ENCODE measurements at places on chromosomes 12 and 14.

GRCh38 chr12:6279256-6279628 lies 31.2 kb upstream of the PLEKHG6 start:
- no peak for DNase-seq

DNA sequence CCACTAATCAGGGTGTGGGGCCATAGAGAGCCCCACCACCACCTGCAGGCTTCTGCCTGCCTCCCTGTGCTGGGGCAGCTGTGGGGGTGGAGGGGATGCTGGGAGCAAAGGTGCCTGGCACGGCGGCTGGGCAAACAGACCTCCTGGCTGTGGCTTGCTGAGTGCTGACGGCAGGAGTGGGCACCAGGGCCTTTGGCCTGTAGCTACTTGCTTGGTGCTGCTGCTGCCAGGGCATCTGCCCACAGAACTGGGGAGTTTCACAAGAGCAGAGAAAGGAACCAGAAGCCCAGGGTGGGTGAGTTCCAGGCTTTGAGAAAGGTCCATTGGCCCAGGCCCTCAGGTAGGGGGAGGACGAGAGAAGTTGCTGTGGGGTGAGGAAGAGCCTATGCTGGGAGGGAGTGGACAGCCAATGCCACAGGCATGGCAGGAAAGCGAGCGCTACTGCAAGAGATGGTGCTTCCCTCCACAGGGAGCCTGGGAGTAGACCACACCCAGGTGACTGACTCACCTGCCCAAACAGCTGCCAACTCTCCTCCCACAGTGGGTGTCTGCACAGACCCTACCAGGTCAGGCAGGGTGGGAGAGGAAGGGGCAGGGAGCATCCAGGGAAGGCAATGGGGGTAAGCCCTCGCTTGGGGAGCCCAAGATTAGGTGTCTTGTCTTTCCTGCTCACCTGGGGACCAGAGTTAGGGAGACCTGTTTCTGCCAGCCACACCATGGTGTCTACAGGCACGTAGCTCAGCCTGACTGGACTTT lies 39.0 kb upstream of the HDAC7 start:
- DNase-seq = no peak

DNA sequence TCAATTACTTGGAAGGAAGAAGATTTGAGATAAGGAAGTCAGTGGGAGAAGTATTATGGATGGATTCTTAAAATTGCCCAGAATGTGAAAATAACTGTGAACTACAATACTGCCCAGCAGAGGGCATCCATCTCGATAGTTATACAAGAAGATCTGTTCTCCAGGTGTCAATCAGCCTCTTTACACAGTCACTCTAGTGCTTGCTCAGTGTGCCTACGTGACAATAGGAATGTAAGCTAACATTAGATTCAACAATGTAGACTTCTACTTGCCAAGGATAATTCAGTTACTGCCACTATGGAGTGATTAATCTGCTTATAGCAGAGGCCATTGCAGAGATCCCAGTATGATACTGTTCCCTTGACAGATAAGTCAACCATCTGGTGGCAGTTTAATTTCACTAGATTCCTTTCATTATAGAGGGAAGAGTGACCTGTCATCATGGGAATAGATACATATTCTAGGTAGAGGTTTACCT lies 10.6 kb upstream of the MAP4K5 start:
- peak; percentile 10 for DNase-seq

GRCh38 chr12:100422646-100423045 lies 51.0 kb upstream of the NR1H4 start:
- DNase-seq = no peak

DNA sequence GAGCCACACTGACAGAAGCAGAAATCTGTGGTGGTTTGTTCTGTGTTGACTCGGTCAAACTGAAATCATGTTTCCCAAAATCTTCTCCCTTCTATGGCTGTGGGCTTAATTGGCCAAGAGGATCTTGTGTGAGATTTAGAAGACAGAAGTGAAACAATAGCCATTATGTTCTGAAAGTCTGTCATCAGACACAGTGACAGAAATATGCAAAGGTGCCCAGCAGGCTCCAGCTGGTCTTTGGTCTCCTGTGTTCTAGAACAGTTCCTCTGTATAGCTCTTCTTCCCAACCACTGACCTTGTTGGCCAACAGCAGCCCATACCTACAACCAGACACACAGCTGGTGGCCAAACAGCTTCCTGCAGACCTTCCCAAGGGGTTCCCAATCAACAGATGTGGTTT lies 25.0 kb upstream of the COCH start:
- no peak for DNase-seq

DNA sequence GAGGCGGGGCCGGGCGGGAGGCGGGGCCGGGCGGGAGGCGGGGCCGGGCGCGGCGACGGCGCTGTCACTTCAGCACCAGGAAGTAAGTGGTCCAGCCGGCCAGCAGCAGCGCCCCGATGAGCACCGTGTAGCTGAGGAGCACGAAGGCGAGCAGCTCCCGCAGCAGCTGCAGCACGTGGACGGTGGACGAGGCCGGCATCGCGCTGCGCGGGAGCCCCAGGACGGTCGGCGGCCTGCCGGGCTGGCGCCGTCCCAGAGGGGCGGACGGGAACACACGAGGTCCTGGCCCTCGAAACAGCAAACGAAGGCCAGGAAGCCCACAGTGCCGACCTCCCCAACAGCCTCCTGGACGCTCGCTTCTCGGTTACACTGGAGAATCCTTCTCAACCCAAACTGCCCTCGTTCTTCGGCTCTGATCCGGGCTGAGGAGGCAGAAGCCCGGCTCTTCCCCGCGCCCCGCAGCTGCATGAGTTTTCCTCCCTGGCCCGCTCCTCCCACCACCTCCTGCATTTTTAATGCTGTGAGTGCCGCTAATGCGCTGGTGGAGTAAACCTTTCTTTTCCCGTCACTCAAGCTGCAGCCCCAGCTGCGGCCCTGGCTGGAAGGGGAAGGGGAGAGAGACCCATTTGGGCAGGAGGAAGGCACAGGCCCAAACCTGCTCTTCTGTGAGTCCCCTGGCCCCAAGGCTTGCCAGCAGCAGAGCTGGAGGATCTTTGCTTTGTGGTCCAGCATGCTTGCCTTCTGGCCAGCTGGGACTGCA lies 694 bp upstream of the DIABLO start:
- no peak for DNase-seq

- DNase-seq = no peak
Measured at GRCh38 chr14:54040846-54041245, 84.2 kb upstream of the BMP4 start.

- DNase-seq = no peak
Measured at GRCh38 chr14:21589317-21589716, 9.4 kb upstream of the OR10G3 start.

DNA sequence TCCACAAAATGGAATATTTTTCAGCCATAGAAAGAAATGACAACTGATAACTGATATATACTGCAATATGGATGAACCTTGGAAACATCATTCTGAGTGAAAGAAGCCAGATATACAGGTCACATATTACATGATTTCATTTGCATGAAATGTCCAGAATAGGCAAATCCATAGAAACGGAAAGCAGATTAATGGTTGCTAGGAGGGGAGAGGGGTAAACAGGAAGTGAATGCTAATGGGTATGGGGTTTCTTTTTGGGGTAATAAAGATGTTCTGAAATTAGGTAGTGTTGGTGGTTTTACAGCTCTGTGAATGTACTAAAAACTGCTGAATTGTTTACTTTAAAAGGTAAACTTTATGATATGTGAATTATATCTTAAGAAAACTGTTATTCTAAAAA lies 6.5 kb downstream of the RAD51AP1 start:
- no peak for DNase-seq

GRCh38 chr14:60509438-60510253 lies 700 bp downstream of the SIX6 start:
- DNase-seq = no peak

DNA sequence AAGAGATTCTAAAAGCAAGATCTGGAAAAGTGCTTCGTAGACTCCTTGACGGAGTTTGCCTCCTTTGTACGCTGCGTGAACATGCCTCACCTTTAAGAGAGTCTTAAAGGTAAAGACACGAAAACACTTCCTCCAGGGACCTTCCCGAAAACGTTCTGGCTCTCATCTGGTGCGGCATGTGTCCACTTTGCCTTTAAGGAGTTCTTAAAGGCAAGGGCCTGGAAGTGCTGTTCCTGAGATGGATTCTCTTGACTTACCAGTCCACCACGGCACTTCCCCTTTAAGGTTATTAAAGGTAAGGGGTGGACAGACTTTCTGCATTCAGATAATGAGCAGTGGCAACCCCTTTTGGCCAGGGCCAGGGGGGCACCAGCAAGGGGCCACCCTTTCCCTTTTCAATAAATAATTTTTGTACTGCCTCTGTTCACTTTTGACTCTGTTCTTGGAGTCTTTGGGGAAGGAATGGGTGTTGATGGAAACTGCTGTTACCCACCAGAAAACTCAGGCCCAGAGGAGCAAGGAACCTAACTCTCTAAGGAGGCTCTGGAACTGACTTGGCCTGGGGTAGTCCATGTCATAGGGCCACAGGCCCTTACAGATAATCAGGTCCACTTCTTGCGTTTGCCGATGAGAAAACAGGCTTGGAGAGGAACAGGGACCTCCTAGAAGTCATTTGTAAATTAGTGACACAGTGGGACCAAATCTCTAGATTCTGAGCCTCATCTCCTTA lies 4.4 kb downstream of the REM2 start:
- DNase-seq = peak; percentile 19

DNA sequence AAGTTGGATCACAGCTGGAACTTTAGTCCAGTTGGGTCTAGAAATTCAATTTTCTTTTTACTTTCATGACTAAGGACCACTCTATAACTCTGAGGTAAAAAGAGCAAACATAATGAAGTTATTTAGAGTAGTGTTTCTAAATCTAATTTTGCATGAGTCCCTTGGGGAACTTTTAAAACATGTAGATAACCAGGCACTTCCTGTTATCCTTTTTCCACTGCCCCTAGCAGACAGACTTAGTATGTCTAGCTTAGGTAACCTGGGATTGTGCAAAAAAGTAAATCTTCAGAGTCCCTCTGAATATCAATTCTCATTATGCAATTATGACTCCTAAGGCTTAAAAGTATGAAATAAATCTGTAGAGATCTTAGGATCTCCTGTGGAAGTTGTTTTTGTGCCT lies 371.2 kb downstream of the DIO2 start:
- no peak for DNase-seq

DNA sequence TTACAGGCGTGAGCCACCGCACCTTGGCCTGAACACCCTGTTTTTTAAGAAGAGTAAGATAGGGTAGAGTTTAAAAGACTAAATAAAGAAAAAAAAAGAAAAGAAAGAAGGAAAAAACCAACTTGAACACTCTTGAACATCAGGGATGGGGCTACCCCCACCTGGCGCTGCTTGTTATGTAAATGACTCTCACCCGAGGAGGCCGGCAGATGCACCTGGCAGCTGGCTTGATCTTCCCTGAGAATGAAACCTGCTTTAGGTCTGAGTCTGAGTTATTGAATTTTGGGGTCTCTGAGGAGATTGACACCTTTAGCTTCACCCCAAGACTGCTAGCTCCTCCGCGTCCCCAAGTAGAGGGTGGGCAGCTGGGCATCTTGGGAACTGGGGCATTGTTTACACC lies 15.5 kb upstream of the MEG3 start:
- no peak for DNase-seq

DNA sequence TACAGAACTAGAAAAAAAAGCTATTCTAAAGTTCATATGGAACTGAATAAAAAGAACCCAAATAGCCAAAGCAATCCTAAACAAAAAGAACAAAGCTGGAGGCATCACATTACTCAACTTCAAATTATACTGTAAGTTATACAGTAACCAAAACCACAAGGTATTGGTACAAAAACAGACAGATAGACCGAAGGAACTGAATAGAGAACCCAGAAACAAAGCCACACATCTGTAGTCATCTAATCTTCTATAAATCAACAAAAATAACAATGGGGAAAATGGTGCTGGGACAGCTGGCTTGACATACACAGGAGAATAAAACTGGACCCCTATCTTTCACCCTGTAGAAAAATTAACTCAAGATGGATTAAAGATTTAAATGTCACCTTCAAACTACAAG lies 38.1 kb upstream of the CMKLR1 start:
- no peak for DNase-seq

GRCh38 chr12:65761301-65761700 lies 63.0 kb upstream of the HMGA2 start:
- DNase-seq = no peak

DNA sequence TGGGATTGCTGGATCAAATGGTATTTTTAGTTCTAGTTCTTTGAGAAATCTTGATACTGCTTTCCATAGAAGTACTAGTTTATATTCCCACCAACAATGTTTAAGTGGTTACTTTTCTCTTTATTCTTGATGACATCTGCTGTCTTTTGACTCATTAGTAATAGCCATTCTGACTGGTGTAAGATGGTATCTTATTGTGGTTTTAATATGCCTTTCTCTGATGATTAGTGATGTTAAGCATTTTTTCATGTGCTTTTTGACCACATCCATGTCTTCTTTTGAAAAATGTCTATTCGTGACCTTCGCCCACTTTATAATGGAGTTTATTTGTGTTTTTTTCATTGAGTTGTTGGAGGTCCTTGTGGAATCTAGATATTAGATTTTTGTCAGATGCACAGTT lies 865.7 kb downstream of the SLC6A15 start:
- DNase-seq = no peak

GRCh38 chr12:50508970-50509663 lies 4.3 kb downstream of the DIP2B start:
- DNase-seq = no peak

GRCh38 chr12:104218935-104219334 lies 3.4 kb downstream of the TXNRD1 start:
- DNase-seq = no peak

DNA sequence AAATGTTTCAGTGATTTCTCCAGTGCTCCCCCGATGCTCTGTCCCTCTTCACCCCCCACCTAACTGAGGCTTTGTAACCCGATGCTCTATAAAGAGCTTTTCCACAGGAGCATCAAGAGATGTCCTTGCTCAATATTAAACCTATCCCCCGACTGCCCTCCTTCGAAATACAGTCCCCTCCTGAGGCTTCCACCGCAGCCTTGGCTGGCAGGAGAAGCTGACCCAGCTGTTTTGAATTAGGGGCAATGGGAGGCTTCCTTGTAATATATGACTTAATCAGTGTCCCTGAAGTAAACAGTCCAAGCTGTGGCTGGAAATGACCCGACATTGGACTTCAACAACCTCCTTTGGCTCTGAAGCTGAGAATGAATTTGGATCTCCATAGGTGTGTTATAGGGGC lies 62.4 kb downstream of the TMEM30B start:
- no peak for DNase-seq

DNA sequence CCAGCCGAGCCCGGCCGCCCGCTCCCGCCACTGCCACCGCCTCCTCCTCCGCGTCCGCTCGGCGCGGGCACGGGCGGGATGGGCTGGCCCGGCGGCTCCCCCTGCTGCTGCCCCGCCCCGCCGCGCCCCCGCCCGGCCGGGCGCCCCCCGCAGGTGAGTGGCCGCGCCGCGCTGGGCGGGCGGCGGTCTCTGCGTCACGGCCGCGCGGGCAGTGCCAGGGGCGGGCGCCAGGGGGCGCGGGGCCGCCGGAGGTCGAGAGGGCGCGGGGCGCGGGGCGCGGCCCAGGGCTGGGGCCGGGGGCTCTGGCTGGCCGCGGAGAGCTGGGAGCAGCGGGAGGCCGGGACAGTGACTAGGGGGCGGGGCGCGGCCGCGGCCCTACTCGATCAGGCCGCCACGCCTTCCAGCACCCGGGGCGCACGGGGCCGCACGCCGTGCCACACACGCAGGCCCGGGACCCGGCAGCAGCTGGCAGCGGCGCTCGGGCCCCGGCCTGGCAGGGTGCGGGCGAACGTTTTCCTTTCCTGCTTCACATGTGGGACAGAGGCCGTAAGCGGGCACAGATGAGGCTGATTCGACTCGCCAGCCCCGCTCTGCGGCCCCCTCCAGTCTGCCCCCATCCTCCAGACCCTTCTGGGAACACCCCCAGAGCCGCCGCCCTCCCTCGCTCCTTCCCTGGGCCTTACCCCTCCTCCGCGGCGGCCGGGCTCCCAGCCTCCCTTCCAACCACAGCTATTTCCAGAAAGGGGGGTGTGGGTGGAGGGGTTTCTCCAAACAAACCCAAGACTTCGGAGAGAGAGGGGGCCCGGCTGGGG lies 2.4 kb upstream of the TNS2 start:
- DNase-seq = peak; percentile 36
